ENCODE measurements at places on chromosomes 11 and 22. TPM values are rescaled to one million over a fixed set of nuclear protein-coding genes. Genes with fewer than 3 reads are reported as not detected.

DNA sequence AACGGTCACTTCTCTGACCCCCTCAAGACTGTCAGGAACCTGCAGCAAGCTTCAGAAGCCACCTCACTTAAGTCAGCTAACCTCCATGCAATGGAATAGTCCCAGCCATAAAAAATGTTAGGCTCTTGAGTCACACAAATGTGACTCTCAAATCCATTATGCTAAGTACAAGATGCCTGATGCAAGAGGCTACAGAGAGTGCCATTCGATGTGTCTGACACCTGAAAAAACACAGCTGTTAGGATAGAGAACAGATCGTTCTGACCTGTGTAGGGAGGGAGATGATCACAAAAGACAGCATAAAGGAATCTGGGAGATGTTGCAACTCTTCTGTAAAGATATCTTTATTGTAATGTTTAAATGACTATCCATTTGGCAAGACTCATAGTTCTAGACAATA lies 712.4 kb downstream of the TBC1D22A start:
- ATAC-seq: no peak

GRCh38 chr11:101996111-101996510 lies 51.1 kb upstream of the CFAP300 start:
- no peak for ATAC-seq

DNA sequence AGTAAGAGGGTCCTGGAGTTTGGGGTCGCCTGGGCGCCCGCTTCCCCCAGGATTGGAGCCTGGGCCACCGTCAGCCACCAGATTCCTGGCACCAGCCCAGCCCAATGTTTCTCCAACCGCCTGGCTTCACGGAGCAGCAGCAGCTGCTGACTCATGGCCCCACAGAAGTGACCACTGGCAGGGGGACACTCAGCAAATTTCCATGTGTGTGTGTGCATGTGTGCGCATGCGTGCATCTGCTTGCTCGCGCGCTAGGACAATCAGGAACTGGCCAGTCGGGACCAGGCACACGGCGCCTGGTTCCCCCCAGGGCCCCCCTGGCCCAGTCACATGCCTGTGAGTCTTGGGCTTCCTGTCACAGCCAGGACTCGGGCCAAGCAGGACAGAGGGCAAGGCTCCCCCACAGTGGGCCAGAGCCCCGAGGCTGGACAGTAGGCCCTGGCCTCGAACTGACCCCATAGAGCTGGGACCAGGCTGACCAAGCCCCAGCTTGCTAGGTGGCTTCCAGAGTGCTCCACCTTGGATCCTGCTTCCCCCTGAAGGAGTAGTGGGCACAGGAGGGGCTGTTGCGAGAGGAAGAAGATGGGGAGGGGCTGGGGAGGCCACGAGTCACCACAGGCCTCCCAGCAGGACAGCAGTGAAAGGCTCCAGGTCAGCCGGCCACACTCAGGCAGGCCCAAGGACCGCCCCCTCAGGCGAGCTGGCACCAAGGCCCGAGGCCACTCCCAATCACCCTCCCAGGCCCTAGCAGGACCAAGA lies 3.2 kb downstream of the CTSD start:
- ATAC-seq: no peak

- ATAC-seq: peak; percentile 54
Observed at GRCh38 chr22:41576877-41577276, 12.8 kb downstream of the PMM1 start.

DNA sequence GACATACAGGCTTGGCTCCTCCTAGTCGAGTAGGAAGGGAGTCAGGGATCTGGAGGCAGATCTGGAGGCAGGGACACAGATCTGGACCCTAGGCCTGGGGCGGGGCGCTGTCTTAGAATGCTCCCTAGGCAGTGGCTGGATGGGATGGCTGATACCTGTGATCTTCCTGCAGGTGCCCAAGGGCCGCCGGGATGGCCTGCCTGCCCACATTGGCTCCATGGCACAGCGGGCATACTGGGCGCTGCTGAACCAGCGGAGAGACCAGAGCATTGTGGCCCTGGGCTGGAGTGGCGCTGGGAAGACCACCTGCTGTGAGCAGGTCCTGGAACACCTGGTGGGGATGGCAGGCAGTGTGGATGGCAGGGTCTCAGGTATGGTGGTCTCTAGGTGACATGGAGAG lies 35.4 kb downstream of the MYO18B start:
- no peak for ATAC-seq

GRCh38 chr22:27791159-27791858 lies 10.2 kb downstream of the MN1 start:
- no peak for ATAC-seq

- no peak for ATAC-seq
Observed at GRCh38 chr22:24758164-24758799, 16.2 kb downstream of the PIWIL3 start.

GRCh38 chr11:44711787-44712608 lies 14.8 kb upstream of the TSPAN18 start:
- no peak for ATAC-seq

DNA sequence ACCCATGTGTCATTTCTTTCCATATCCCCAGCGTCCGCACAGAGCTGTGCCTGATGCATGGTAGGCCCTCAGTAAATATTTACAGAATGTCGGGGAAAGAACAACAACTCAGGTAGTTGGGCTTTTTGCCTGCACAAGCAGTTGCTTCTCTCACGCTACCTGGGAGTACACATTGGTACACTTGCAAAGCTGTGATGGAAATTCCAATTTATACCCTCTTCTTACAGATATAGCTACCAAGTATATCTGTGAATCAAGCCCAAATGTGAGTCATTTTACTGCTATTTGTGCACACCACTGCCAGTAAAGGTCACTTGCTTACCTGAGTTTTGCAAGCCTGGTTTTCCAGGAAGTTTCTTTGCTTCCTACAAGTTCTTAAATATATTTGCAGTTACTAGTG lies 333.0 kb upstream of the NARS2 start:
- ATAC-seq: peak; percentile 52

GRCh38 chr11:132142554-132142953 lies 772.1 kb downstream of the NTM start:
- no peak for ATAC-seq

The SRSF8 gene
- 30.4 TPM for total RNA-seq

The C11orf87 gene
- 0.12 TPM for total RNA-seq

The PANX2 gene
- 0.92 TPM for total RNA-seq

The KMT5B gene
- 23.7 TPM for total RNA-seq

The SEPTIN3 gene
- 0.24 TPM for total RNA-seq

The TPCN2 gene
- 6.6 TPM for total RNA-seq

The TYMP gene
- 86.0 TPM for total RNA-seq

The MMP12 gene
- total RNA-seq: 0.16 TPM

The OR56A1 gene
- not detected for total RNA-seq
